Subcutaneous adipose tissue (tissue), 4 donors: ENCODE measurements at places on chromosomes 2 and 18. TPM values are rescaled to one million over a fixed set of nuclear protein-coding genes. Genes with fewer than 3 reads are reported as not detected.

PIEZO2 gene
- total RNA-seq: 1.3 TPM

SLC4A5 gene
- total RNA-seq: 2.2 TPM

ASB18 gene
- total RNA-seq: not detected

CAVIN2 gene
- 21.9 TPM for total RNA-seq

XDH gene
- total RNA-seq: not detected

PSMA8 gene
- total RNA-seq: not detected

ALPG gene
- total RNA-seq: not detected

HDHD2 gene
- total RNA-seq: 20.9 TPM

TEX51 gene
- not detected for total RNA-seq

RAB17 gene
- 0.65 TPM for total RNA-seq

DNAJC5G gene
- total RNA-seq: not detected

CCDC138 gene
- 2.6 TPM for total RNA-seq

ACTG2 gene
- 1.8 TPM for total RNA-seq

RNU2-63P gene
- not detected for total RNA-seq

MAL gene
- not detected for total RNA-seq

CDH20 gene
- total RNA-seq: not detected

SLC1A4 gene
- total RNA-seq: 6.4 TPM

CYS1 gene
- total RNA-seq: not detected

CFAP65 gene
- not detected for total RNA-seq

GPR55 gene
- total RNA-seq: 0.38 TPM

VWA3B gene
- total RNA-seq: not detected

SNTG2 gene
- total RNA-seq: 17.3 TPM

GATA6 gene
- 2.0 TPM for total RNA-seq

ZNF519 gene
- 4.0 TPM for total RNA-seq

ZNF396 gene
- total RNA-seq: 2.7 TPM

LOXHD1 gene
- total RNA-seq: 3.2 TPM

BOLL gene
- total RNA-seq: not detected

MCEE gene
- total RNA-seq: 53.2 TPM

IL1RL1 gene
- 15.8 TPM for total RNA-seq

HOXD4 gene
- 1.5 TPM for total RNA-seq

TMEM247 gene
- total RNA-seq: not detected

IL36RN gene
- not detected for total RNA-seq

MYL1 gene
- not detected for total RNA-seq

ITGA4 gene
- 10.9 TPM for total RNA-seq

IKZF2 gene
- total RNA-seq: 33.3 TPM
